ENCODE measurements at places on chromosomes 2 and 18. TPM values are rescaled to one million over a fixed set of nuclear protein-coding genes. Genes with fewer than 3 reads are reported as not detected.

The CSRNP3 gene
- total RNA-seq = 16.2 TPM

The RESP18 gene
- total RNA-seq = not detected

The HOXD3 gene
- 17.6 TPM for total RNA-seq

The PRKAG3 gene
- total RNA-seq = not detected

- H3K27me3 ChIP-seq = no peaks in the 10 kb centered on the region
- H3K36me3 ChIP-seq = no peaks in the 10 kb centered on the region
- H3K4me3 ChIP-seq = no peak overlapping the region
- H3K27ac ChIP-seq = peak overlapping the region; percentile 2
- no peak for DNase-seq
These were observed 174.1 kb upstream of the ZFP36L2 start for GRCh38 chr2:43400508-43400907.

DNA sequence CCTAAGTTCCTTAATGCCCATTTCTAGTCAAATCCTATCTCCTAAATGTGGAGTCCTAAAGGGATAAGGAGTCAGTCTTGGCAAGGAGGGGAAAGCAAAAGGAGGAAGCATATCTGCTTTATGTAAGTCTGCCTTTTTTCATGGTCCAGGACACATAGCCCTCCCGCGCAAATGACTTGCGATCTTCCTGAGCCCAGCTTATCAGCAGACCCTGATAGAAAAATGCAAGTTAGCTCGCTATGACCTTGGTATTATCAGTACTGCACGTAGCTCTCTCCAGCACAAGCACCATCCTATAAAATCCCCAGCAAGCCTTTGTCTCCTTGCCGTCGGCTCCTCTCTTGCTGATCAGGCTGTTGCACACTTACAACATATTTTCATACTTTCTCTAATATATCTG, 281.4 kb upstream of the KCNH7 start:
- no peaks in the 10 kb centered on the region for H3K4me1 ChIP-seq
- H3K4me3 ChIP-seq = no peak overlapping the region
- H3K27ac ChIP-seq = no peak overlapping the region

GRCh38 chr18:68721681-68722583, 7.0 kb upstream of the TMX3 start:
- peak overlapping the region; percentile 80 for H3K27ac ChIP-seq
- H3K4me3 ChIP-seq = peak overlapping the region; percentile 31
- H3K36me3 ChIP-seq = no peaks in the 10 kb centered on the region

GRCh38 chr2:63882395-63883105, 40.9 kb downstream of the UGP2 start:
- no peak overlapping the region for H3K4me3 ChIP-seq
- H3K4me1 ChIP-seq = no peaks in the 10 kb centered on the region
- H3K36me3 ChIP-seq = no peaks in the 10 kb centered on the region
- H3K27me3 ChIP-seq = no peaks in the 10 kb centered on the region

- H3K27ac ChIP-seq = no peak overlapping the region
- H3K4me3 ChIP-seq = no peak overlapping the region
- DNase-seq = no peak
- H3K27me3 ChIP-seq = no peaks in the 10 kb centered on the region
These were observed 387.3 kb upstream of the SYT4 start for GRCh38 chr18:43664487-43665008.

- no peaks in the 10 kb centered on the region for H3K27me3 ChIP-seq
- DNase-seq = no peak
- H3K27ac ChIP-seq = no peak overlapping the region
- H3K36me3 ChIP-seq = no peaks in the 10 kb centered on the region
These were observed 106.8 kb downstream of the C1D start for GRCh38 chr2:67955748-67956603.

GRCh38 chr18:29512203-29512602, 1335.3 kb upstream of the CDH2 start:
- no peak for DNase-seq
- no peaks in the 10 kb centered on the region for H3K4me1 ChIP-seq

DNA sequence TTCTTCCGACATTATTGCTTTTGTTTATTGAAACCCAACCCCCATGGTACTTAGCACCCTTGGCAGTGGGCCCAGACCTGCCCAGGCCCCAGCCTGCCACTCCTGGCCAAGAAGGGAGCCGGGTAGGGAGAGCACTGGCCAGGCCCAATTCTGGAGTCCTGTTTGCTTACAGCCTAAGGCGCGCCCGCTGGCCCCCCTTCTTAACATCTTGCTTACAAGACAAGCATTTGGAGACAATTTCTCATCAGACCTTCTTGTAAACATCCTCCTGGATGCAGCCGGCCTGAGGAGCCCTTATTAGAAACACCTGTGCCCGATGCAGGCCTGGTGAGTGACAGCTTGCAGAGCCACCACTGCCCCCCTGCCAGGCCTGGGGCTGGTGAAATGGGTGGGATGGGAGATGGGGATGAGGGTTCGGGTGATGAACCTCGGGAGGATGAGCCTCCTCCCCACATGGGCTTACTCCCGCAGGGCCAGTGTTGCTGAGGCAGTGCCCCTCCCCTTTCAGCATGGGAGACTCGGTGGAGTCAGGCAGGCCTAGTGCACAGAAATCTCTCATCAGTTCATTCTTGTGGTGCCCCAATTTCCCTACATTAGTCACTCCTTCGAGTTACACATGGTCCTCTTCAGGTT, 217.5 kb downstream of the CYP26B1 start:
- no peak for DNase-seq
- no peak overlapping the region for H3K4me3 ChIP-seq
- no peaks in the 10 kb centered on the region for H3K27me3 ChIP-seq
- no peaks in the 10 kb centered on the region for H3K4me1 ChIP-seq
- H3K27ac ChIP-seq = no peak overlapping the region
- no peaks in the 10 kb centered on the region for H3K36me3 ChIP-seq

- no peaks in the 10 kb centered on the region for H3K36me3 ChIP-seq
- H3K27me3 ChIP-seq = no peaks in the 10 kb centered on the region
- no peak for DNase-seq
- no peak overlapping the region for H3K4me3 ChIP-seq
- no peak overlapping the region for H3K27ac ChIP-seq
- no peaks in the 10 kb centered on the region for H3K4me1 ChIP-seq
These were observed 28.2 kb downstream of the CYTIP start for GRCh38 chr2:157415591-157416101.

- H3K4me3 ChIP-seq = no peak overlapping the region
- H3K4me1 ChIP-seq = no peaks in the 10 kb centered on the region
- no peak for DNase-seq
- no peak overlapping the region for H3K27ac ChIP-seq
- no peaks in the 10 kb centered on the region for H3K27me3 ChIP-seq
- no peaks in the 10 kb centered on the region for H3K36me3 ChIP-seq
These were observed 413.6 kb downstream of the THSD7B start for GRCh38 chr2:137178951-137179377.

DNA sequence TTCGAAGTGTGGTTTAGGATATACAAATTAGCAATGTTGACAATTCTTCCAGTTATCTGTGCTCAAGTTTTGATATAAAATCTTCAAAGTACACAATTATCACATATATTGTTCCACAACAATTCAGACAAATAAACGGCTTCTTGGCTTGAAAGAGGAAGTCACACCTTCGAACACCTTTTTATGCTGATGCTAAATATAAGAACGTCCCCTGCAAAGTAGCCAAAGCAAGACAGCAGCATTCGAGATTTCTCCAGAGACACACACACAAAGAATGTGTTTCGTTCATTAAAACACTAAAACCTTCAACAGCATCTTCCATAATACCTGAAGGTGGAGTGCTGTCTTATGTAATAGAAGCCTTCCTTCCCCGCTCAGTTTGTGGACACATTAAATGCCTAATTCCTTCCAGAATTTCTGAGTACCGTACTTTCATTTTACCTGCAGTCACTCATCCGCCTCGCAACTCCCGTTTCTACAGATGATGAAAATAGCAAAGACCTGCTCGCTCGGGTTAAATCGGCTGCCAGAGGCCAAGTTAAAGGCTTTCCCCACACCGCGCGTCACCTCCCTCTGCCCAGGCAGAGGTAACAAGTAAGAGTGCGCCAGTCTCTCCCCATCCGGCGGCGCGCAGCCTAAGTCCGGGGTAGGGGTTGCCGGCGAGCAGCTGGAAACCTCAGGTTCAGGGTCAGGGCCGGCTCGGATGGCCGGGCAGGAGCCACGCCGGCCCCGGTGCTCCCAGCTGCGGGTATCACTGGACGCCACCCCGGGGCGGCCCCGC, 847 bp downstream of the SERPINE2 start:
- H3K4me1 ChIP-seq = peaks cover 27% of the 10 kb centered on the region
- peak overlapping the region; percentile 46 for H3K4me3 ChIP-seq
- peak overlapping the region; percentile 71 for H3K27ac ChIP-seq
- H3K36me3 ChIP-seq = no peaks in the 10 kb centered on the region

All from ovary (tissue), 10 donors.